Amniotic stem cell (primary cell): ENCODE measurements at places on chromosomes 12 and 14.

GRCh38 chr14:22896760-22897159 lies 13.7 kb downstream of the REM2 start:
- no peak for DNase-seq

GRCh38 chr14:104690861-104691455 lies 1.5 kb downstream of the INF2 start:
- DNase-seq, result no peak

DNA sequence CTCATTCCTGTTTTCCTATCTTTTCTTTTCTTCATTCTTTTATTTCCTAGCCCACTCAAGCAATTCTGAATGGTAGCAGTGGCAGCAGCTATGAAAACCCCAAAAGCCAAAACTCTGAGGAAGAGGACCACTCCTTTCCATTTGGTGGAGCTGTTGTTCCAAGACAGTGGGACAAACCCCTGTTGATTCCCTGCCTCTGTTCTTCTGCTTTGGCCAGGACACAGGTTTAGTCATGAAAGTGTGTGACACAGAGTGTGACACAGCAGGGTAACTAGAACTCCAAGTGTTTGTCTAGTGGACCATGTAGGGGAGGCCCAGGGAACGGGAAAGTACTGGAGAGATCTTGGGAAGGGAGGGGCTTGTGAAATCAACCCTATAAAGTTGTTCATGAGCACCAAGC lies 71.1 kb downstream of the PTCSC3 start:
- DNase-seq, result no peak

DNA sequence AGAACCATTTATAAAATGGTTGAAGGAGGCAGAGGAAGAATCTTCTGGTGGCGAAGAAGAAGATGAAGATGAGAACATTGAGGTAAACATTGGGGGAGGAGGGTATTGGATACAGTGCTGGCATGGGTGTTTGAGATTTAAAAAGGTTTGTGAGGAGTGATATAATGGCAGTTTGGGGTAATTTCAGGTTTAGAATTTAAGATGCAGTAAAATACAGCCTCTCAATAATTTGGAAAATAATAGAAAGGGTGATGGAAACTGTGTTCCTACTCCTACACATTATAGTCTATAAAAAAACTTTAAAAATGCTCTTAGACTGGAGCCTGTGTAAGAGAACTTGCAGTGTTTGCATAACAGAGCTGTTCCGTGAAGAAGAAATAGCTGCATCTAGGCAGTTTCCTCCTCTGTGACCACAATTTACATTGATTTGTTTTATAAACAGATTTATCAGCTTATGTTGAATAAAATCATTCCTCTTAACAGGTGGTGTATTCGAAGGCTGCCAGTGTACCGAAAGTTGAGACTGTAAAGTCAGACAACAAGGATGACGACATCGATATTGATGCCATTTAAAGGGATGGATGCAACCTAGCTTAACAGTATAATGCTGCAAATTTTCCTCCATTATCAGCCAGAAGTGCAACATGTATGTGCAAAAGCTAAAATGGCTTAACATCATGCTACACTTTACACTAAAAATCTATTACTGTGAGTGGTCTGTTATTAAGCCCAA lies 6.6 kb downstream of the EIF5 start:
- no peak for DNase-seq

DNA sequence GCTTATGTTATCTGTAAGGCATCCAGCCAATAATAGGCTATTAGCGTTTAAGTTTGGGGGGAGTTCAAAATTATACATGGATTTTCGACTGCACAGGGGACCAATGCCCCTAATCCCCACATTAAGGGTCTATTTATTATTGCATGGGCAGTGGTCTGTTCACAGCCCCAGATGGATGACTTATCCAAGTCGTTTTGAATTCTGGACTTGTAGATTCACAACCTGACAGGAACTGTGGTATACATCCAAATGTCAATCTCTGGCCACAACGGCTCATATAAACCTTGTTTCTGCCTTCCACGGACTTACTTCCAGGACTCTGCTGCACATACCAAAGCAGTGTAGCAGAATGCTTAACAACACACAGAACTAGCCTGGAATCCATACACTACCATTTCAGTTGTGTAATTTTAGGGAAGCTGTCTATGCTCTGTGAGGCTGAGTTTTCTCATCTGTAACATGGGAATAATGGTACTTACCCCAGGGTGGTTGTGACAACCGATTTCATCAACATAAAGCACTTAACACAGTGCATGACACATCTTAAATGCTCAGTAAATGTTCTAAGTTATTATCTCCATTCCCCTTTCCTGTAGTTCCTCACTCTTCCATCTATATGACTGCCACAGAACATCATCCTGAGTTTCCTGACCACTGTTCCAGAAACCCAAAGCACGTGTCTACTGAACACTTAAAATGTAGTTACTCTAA lies 3.7 kb downstream of the DDX24 start:
- no peak for DNase-seq

DNA sequence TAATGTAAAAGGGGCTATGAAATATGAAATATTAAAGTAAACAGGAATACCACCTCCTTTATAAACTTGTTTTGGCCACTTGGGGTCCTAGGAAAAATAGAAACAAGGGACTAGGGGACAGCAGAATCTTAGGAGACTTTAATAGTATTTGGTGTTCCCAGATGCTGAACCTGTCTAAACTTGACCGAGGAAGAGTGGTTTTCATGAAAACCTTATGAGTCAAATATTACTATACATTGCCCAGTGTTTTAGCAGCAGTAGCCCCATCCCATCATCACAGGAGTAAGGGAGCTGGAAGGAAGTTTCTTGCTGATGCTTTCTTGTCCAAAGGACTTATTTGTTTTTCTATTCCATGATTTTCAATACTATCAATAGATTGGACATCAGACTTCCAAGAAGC lies 177.5 kb upstream of the CAND1 start:
- DNase-seq, result no peak

DNA sequence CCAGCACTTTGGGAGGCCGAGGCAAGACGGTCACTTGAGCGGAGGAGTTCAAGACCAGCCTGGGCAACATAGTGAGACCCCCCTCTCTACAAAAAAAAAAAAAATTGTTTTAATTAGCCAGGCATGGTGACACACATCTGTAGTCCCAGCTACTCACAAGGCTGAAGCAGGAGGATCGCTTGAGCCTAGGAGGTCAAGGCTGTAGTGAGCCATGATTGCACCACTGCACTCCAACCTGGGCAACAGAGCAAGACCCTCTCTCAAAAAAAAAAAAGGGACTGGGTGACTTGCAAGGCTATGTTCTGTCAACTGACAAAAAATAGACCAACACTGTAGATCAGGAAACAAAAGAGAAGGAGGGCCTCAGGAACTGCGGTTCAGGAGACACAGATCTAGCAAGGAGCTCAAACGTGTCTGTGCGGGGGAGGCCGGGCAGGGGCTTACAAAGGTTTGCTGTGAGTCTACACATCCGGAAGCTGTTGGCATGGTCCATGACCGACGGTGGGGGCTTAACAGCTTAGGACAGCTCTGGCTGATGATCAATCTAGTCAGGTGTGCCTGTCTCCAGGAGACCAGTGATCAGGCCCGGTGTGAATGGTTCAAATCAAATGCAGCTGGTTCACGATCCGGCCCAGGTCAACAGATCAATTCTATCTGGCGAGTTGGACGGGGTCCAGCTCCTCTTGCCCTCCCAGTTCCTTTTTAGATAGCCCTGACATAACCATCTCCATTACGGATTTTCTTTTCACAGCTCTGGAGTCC lies 31.7 kb upstream of the INF2 start:
- DNase-seq, result no peak

DNA sequence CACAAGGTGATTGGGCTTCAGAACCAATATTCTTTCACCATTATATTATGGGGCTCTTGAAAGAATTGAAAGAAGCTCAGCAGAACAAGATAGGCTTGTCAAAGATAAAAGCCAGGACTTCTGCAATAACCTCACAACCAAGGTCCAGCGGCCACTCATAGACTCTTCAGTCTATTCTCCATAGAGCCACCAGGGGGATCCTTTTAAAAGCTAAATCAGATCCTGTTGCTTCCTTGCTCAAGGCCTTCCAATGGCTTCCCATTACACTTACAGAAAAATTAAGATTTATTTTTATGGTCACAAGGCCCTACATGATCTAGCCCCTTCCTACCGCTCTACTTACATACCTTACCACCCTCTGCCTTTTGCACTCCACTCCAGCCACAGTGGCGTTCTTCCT lies 169.6 kb downstream of the C12orf42 start:
- DNase-seq, result no peak

- no peak for DNase-seq
Observed at GRCh38 chr12:8031872-8032241, 659 bp upstream of the FOXJ2 start.

DNA sequence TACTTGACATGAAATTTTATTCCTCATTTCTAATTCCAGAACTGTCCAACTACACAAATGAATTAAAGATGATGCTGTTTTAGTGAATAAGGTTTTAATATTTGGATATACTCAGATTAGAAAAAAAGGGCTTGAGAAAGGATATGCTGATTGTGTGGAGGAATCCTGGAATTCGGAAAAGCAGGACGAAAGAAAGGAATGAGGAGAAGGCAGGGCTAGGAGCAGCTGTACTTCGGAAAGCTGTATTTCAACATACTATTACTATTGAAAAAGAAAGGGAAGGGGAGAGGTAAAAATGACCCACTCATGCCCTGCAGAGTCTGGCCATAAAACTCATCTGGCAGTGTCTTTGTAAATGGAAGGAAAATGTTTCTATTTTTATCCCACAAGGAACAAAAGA lies 63.1 kb upstream of the PLBD1 start:
- DNase-seq, result no peak
